NCI-H2081 (cell line): ENCODE measurements at places on chromosomes 7 and 10.

- peak; percentile 65 for DNase-seq
These were observed 70.6 kb downstream of the NPS start for GRCh38 chr10:127619546-127620325.

- DNase-seq, result no peak
These were observed 17.2 kb upstream of the CALN1 start for GRCh38 chr7:72429316-72429715.

DNA sequence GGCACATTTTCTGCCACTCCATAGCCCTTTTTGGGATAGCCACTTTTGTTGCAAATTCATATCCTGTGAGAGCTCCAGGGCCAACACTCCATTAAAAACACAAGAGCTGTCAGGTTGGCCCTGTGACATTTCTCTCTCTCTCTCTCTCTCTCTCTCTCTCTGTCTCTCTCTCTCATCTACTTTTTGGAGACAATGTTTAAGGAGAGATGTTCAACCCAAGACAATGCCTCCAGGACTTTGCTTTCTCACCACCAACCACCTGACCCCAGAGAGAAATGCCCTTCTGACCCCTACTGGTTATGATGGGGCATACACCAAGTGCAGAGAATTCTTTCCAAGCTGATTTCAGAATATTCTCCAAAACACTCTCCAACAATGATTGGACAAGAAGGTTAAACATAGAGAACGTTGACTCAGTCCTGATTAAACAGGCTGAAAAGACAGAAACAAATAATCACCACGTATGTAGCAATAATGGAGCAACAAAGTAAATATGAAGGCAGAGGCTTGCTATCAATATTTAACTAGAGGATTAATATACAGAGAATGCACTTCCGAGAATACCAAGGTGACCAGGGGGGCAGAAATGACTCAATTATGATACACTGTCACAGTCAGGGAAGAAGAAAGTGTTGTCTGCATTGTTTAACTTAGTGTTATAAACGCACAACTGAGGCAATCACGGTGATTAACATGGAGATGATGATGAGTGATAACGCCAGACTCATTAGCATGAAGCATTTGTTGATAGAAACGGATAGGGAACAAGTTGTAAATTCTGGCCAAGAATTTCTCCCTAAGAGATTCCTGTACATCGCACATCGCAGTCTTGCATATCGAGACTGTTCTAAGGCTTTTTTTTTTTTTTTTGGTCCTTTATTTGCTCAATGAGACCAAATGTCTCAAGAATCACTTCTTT is 178.5 kb downstream of the NRP1 start:
- DNase-seq, result no peak

DNA sequence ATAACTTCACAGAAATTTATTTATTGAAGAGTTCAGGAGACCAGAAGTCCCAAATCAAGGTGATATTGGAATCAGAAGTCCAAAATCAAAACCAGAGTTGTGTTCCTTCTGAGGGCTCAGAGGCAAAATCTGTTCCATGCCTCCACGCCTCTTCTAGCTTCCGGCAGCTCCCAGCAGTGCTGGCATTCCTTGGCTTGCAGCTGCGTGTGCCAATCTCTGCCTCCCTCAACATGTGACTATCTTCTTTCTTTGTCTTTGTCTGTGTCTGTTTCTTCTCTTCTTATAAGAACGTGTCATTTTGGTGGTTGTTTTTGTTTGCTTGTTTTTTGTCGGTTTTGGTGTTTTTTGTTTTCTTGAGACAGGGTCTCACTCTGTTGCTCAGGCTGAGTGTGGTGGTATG is 116.1 kb downstream of the APBB1IP start:
- no peak for DNase-seq

DNA sequence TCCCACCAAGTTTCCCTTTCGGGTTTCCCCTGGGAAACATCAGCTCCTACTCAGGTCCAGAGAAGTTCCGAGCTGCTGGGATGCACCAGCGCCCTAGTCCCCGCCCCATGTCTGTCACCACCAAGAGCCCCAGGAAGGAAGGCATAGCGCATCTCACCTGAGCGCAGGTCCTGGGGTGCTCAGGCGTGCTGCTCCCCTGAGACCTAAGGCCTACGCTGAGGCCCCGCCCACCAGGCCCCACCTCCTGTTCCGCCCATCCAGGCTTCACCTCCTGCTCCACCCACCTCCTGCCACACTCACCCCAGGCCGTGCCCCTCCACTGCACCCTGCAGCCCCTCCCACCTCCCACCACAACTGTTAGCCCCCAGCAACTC is 1.2 kb upstream of the TFR2 start:
- DNase-seq, result no peak

DNA sequence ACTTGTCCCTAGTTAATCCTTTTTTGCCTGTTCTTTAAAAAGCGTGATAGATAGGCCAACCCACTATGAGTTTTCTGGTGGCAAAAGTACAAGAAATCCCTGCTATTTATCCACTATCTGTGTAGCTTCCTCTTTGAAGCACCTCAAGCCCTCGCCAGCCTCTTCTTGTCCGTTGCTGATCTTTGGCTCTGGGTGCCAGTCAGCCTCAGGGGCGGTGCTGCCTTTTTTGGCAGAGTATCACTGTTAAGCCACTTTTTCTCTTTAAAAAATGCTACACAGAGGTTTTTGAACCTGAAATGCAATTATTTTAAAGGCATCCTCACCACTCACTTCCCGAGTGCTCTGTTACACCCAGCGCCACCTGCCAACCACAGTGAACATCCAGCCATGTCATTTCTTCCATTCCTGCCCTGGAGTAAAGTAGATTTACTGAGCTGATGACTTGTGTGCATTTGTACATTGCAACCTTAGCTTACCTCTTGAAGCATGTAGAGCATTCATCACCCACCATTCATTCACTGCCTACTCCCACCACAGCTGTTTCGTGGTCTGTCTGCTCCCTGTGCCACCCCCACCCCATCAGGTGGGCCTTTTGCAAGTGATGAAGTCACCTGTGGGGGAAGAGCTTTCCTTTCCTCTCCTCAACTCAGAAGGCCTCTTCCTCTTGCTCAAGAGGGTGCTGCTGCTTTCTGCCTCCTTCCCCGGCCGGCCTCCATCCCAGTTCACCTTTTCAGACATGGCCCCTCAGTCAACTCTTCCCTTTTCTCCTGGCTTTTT is 414.2 kb upstream of the GALNT17 start:
- no peak for DNase-seq

- DNase-seq, result peak; percentile 63
These were observed 113.7 kb downstream of the BRAF start for GRCh38 chr7:140810830-140811556.

DNA sequence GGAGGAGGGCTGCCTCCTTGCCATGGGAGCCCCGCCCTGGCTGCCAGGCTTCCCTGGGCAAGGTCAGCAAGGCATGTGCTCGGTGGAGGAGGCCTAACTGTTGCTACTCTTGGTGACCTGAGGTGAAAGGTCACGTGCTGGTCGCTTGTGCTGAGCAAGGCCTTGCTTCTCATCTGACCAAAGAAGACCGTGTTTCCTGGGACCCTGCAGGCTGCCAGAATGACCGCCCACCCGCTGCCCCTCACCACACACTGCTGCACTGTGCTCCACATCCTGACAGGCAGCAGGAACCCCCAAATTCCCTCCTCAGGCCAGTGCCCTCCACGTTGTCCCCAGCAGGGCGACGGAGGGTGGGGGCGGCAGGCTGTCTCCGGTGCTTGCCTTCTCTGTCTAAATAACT is 442.4 kb downstream of the DNAJB6 start:
- DNase-seq, result no peak
